SIG-M5 (cell line): ENCODE measurements at places on chromosomes 4 and X.

DNA sequence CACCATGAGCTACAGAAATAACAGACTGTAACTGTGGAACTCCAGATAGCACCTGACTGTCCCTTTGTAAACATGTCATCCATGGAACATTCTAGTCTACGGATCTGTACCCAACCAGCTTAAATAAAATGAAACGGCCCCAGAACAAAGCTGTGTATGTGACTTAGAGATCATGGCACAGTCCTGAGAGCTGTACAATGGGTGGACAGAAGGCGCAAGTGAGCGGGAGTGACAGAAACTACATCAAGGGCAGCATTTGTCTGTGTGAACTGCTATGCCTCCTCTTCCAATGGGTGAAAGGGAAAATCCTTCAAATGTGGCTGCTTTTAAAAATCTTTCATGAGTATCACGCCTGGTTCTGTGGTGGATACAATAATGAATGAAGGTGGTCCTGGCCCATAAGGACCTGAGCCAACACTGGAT lies 72.5 kb downstream of the FAT1 start:
- DNase-seq: no peak

DNA sequence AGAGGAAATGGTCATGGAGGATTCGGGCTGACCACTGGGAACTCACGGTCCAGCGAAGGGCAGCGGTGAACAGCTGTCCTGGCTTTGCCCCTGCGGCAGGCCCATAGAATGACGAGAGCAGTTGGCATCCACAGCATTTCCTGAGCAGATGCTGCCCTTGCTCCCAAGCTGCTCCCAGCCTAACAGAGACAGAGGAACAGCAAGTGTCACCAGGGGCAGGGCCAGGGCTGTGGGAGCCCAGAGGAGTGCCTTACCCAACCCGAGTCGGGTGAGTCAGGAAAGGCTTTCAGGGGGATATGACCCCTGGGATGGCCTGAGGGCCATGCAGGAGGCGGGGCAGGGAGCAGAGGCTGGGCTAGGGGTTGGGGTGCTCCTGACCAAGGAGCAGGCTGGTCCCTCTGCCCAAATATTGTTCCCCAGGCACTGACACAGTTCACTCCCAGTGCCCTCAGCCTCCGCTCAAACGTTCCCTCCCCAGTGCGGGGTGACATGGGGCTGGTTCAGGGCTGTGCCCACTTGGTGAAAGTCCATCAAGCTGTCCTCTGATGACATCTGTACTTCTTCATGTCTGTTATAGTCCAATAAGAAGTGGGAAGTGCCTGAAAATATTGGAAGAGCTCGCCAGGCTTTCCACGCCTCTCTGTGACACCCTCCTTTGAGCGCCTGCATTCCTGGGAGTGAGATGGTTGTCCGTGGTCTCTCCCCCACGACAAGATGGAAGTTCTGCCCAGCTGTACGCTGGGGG lies 64.7 kb upstream of the GPR78 start:
- no peak for DNase-seq

DNA sequence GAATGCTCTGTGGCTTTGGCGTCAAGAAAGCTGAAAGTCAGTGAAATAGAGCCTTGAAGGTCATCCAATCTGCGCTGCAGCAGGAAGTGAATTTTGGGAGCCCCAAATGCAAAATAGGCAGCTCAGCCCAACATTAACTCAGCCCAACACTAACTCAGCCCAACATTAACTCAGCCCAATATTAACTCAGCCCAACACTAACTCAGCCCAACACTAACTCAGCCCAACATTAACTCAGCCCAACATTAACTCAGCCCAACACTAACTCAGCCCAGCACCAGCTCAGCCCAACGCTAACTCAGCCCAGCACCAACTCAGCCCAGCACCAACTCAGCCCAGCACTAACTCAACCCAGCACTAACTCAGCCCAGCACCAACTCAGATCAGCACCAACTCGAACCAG lies 71.5 kb downstream of the SORBS2 start:
- DNase-seq: no peak

- no peak for DNase-seq
Measured at GRCh38 chr4:124590480-124590879, 122.1 kb downstream of the ANKRD50 start.

DNA sequence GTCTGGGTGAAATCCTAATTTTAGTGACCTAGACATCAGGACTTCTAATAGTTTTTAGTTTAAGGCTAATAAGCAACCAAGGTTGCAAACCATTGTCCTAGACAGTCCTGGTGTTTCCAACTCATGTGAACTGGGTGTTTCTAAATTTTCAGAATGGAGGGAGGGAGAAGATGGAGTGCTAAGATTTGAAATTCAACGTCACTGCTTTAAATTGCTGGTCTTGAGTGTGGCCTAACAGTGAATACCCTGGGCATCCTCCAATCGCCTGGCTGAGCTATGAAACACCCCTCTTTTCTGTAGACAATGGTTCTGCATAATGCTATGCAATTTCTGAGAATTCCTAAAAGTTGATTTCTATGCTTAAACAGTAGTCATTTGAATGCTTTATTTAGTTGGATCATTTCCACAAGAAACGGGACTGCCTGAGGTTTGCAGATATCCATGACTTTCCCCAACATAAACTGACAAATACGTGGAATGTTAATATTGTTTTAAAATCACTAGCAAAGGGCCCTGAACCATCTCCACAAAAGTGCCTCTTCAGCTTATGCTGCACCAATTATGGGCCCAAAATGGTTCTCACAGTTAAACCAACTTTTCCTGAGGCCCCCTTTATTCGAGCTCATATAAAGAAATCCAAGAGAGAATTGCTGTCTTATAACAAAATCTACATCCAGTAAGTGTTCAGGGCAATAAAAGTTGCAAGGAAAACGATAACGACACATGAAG lies 1.1 kb downstream of the FBXL5 start:
- no peak for DNase-seq
